Hematopoietic multipotent progenitor cell treated with erythropoietin and hydrocortisone succinate and interleukin-3 and kit ligand, for 8 days (in vitro differentiated cells): ENCODE measurements at places on chromosomes 2 and 18.

DNA sequence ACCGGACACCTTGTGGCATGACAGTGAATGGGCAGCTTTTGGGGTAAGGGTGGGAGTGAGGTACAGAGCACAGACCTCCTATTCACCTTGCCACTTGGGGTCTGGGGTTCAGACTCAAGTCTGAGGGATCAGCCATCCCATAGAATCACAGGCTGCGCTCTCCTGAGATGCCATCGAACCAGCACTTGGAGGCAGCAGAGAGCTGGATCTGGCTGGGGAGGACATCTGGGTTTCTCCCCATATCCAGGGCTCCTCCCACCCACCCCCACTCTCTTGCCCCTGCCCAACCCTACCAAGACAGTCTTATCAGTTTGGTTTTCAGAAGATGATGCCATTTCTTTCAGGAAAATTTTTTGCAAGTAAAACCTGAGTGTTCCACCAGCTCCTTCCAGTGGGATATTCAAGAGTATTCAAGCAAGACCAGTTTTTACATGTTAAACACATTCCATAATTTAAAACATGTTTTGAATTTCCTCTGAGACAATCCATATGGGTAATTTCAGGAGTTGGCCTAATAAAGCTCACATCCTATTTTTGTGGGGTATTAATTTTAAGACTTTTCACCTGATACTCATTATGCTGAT lies 29.2 kb upstream of the TEX44 start:
- peak; percentile 80 for DNase-seq

- DNase-seq, result peak; percentile 94
Measured at GRCh38 chr18:77059294-77059916, 73.2 kb downstream of the MBP start.

- no peak for DNase-seq
Measured at GRCh38 chr2:149224543-149224942, 105.8 kb upstream of the LYPD6 start.

- peak; percentile 86 for DNase-seq
Measured at GRCh38 chr2:45567974-45568789, 42.9 kb downstream of the SRBD1 start.

DNA sequence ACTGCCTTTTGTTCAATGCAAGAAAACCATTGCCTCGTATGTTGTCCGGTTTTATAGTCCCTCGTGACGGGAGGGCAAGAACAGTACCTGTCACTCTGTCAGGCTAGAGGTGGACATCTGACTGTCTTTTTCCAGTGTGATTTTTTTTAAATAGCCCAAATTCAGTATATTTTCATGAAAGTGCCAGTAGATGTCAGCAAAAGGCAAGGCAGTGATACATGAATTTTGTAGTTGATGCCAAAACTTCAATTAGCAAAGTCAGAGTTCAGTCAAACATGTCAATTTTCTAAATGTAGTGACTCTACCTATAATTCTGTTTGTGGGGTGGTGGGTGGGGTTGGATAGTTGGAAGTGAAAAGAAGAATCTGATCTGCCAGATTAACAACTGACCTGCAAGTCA lies 296.0 kb upstream of the MC4R start:
- DNase-seq, result no peak

GRCh38 chr2:124559236-124559635 lies 534.1 kb downstream of the CNTNAP5 start:
- no peak for DNase-seq

DNA sequence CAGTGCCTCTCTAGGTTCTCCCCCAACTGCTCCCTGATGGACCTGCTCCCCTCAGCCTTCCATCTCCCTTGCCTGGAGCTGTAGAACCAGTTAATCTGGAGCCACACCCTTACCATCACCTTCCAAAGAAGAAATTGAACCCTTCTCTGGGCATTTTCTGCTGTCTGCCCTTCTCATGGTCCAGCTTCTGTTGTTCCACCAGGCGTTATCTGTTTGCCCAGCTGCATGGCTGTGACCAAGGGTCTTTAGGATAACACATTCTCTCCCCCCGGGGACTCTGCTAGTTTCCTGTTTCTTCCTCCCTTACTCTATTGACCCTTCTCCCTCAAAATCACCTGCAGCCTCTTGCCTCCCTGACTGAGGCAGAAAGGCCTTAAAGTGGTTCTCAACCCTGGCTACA lies 3.2 kb upstream of the ANKRD53 start:
- peak; percentile 37 for DNase-seq

- no peak for DNase-seq
Measured at GRCh38 chr2:111072220-111072871, 48.4 kb upstream of the BCL2L11 start.

- DNase-seq, result no peak
Measured at GRCh38 chr18:25062720-25063119, 289.2 kb downstream of the ZNF521 start.

- DNase-seq, result no peak
Measured at GRCh38 chr18:31609886-31610285, 18.2 kb downstream of the TTR start.

DNA sequence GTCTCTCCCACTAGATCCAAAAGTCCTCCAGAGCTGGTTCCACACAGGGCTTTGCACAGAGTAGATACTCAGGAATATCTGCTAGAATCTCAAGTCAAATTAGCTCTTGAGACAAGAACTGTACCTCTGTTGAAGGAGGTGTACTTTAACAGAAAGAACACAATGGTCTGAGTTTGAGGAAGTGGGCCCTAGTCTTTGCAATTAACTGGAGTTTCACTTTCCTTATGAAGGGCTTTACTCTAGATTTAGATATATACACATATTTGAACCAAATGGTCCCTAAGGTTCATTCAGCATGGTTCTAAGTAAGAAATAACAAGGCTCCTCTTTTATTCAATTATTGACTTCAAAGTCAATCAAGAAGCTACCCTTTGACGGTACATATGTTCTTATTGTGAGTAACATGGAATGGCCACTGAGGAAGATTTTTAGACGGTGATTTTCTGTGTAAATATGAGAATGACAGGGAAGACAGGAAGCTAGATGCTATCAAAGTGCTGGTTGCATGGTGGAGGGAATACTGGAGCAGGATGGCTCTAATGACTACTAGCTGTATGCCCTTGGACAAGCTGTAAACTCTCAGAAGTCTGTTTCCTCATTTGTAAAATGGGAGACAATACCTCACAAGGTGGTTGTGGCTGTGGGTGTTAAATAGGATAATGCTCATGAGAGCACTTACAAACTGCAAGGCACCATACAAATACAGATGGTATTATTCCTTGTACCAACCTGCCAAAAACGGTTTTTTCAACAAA lies 73.5 kb upstream of the SERTAD2 start:
- no peak for DNase-seq

DNA sequence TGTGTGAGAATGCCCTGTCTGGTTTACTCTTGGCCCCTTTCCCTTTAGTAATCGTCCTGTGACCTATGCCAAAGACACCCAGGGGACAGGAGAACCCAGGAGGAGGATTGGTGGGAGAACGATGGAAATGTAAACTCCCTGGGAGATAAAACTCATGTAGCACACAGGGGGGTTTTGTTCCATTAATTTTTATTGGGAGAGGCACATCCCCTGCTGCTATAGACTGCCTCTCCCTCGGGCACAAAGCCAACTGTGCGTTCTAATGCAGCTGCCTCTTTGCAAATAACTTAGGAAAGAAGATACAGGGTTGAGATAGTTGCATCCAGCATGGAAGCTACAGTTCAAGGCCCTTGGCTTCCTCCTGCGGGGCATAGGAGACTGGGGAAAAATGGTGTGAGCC lies 489.6 kb downstream of the SLC4A3 start:
- DNase-seq, result no peak

GRCh38 chr2:86417961-86418360 lies 23.2 kb upstream of the KDM3A start:
- DNase-seq, result no peak

GRCh38 chr2:102340778-102341177 lies 14.8 kb upstream of the IL18R1 start:
- DNase-seq, result peak; percentile 19

GRCh38 chr18:54020966-54021365 lies 203.5 kb downstream of the MBD2 start:
- no peak for DNase-seq

DNA sequence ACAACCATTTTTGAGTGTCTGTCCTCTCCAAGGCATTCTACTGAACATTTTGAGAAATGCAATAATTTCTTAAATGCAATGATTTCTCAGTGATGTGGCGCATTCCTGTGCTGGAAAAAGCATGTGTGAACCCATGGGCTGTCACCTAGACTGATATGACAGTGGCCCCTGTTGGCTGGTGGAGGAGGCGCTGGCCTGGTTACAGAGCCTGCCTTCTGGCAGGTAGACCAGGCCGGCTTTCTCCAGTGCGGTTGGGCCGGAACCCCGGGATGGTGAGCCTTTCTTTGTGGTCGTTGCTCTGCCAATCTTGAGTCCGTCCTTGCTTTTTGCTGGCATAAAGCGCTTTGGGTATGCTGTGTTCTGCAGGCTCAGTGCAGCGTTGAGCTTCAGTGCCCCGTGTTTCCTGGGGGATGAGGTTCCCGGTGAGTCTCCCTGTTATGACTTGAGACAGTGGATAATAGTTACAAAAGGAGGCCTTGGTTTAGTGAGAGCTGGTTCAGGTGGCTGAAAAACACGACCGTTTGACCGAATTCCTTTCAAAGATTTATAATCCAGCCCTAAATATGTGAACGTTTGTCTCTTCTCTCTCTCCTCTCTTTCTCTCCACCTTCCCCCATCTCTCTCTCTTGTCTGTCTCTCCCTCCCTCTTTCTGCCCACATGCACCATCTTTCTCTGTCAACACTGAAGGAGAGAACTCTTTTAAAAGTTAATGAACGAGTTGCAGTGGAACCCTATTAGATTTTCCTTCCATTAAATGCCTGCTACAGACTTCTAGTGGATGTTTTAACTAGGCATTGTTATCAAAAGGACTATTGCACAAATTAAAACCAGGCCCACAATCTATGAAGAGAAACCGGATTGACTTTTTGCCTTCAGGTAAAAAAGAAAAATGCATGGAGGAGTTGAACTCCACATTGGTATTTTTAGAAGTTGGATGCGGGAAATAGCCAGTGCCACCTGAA lies 34.0 kb downstream of the TSHZ1 start:
- DNase-seq, result no peak

DNA sequence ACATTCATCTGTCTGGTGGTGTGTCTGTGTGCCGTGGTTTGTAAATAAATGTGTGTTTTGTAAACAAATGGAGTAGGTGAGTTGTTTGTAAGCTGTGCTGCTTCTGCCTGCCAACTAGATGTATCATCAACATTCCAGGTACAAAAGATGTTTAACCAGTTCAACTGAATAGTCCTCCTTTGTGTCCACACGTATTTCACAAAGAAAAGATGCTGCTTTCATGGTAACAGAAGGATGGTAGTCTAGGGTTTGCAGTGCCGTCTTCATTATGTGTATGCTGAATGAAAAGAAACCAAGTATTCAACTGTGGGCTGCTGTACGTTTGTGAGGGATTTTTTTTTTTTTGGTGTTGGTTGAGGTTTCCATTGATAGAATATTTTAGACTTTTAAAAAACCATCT lies 72.1 kb downstream of the CAMKMT start:
- no peak for DNase-seq

GRCh38 chr18:48806551-48807261 lies 144.1 kb downstream of the SMAD7 start:
- DNase-seq, result no peak

DNA sequence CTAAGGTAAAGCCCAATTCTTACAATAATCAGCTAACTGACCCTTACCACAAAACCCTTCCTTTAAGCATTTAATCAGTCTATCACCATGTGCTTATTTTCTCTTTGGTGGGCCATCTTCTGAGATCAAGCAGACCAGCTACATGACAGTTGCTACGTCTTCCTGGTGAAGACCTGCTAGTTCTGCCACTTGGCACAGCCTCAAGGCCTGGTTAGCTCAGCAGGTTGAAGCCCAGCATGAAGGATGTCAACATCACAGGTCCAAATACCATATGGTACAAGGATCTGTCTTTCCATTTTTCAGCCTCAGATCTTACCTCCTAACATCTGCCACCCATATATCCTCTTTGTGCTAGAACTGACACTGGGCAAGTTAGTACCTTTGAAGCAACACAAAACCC lies 636.9 kb downstream of the LRP1B start:
- DNase-seq, result no peak

GRCh38 chr2:67879586-67880290 lies 183.1 kb downstream of the C1D start:
- no peak for DNase-seq

GRCh38 chr2:228507870-228508269 lies 326.4 kb upstream of the SPHKAP start:
- DNase-seq, result no peak

GRCh38 chr2:10817413-10817812 lies 4.8 kb upstream of the PDIA6 start:
- DNase-seq, result no peak

- DNase-seq, result no peak
Measured at GRCh38 chr2:41000906-41001305, 549.0 kb upstream of the SLC8A1 start.

DNA sequence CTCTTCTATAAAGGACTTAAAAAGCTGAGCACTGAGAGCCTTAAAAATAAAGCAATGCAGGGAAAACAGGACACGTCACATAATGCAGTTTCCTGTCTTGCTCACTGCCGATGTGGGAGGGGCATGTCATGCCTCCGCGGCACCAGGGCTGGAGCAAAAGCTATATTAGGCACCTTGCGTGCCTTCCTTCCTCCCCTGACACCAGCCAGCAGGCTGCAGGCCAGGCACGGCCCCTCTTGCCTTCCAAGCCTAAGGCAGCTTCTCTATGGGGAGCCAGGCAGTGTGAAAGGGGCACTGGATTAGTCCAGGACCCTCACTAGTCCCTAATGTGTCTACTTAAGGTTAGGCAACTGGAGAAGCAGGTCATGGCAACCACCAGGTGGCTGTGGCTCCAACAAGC lies 26.3 kb downstream of the MRPL35 start:
- DNase-seq, result no peak

GRCh38 chr2:172561270-172561669 lies 5.4 kb downstream of the PDK1 start:
- DNase-seq, result no peak

DNA sequence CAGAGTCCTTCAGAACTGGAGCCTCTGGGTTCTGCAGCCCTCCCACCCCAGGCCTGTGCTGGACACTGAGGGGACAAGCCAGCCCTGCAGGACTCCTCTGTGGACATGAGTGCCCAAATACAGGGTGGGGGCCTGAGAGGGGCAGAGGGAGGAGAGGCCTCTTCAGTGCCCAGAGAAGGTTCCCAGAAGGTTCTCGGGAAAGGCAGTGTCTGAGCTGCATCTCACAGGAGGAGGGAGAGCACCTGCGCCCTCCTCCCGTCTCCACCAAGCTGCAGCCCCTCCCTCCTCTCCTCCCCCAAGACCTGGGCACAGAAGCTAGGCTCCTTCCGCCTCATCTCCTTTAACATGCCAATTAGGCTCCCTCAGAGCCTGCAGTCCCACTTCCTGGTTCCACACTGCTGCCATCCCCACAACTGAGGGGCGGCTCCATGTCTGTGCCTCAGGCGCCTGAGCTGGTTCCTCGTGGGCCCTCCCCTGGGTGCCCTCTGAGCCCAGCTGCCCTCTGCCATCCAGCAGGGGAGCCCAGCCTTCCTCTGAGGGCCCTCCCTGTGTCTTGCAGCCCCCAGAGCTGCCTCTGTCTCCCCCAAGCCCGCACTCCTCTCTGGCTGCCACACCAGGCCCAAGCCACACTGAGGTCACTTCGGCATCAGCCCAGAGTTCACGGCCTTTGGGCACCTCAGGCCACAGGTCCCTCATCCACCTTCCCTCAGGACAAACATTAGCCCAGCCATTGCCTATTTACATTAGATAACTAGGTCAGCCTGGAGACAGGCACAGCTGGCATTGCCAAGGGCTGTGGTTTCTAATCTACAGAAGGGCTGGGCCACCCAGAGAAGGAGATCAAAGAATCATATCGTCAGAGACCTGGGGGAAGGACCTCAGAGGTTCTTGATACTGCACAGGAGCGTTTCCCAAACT lies 28.9 kb downstream of the KCNK3 start:
- DNase-seq, result peak; percentile 74
